ENCODE measurements at places on chromosomes 2 and 18. TPM values are rescaled to one million over a fixed set of nuclear protein-coding genes. Genes with fewer than 3 reads are reported as not detected.

The FBXO36 gene
- 2.2 TPM for total RNA-seq

DNA sequence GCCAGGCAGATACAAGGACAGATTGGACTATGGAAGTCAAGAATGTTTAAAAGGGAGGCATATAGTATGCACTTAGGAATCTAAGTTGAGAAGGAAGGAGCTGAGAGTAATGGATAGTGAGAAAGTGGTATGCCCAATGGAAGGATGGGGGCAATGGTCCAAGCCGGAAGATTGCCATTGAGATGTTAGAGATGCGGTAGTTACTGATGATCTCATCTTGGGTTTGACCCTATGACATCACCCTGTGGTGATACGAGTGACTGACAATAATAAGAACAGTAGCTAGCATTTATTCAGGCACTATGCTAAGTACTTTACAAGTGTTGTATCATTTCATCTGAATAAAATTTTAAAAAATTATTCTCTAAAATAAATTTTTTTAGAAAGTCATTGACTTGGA is 38.5 kb upstream of the ACMSD start:
- no peak overlapping the region for H3K27ac ChIP-seq
- DNase-seq: no peak
- no peaks in the 10 kb centered on the region for H3K27me3 ChIP-seq
- H3K4me1 ChIP-seq: no peaks in the 10 kb centered on the region
- H3K4me3 ChIP-seq: no peak overlapping the region

GRCh38 chr2:209423562-209424198 is at the start of gene MAP2:
Gene MAP2 (plus strand): TSS chr2:209424047. CDS start chr2:209653171, 229,124 bp downstream.
- no peak within 1 kb of the TSS for H3K27ac ChIP-seq
- peaks cover 18% of the 10 kb centered on the region for H3K4me1 ChIP-seq
- DNase-seq: peak; percentile 77
- H3K27me3 ChIP-seq: no peaks in the 10 kb centered on the region
- peak within 1 kb of the TSS; percentile 81 for H3K4me3 ChIP-seq

GRCh38 chr18:34808389-34808788 is 98.3 kb downstream of the DTNA start:
- H3K36me3 ChIP-seq: no peaks in the 10 kb centered on the region
- H3K27ac ChIP-seq: no peak overlapping the region
- H3K4me1 ChIP-seq: no peaks in the 10 kb centered on the region
- H3K4me3 ChIP-seq: no peak overlapping the region

DNA sequence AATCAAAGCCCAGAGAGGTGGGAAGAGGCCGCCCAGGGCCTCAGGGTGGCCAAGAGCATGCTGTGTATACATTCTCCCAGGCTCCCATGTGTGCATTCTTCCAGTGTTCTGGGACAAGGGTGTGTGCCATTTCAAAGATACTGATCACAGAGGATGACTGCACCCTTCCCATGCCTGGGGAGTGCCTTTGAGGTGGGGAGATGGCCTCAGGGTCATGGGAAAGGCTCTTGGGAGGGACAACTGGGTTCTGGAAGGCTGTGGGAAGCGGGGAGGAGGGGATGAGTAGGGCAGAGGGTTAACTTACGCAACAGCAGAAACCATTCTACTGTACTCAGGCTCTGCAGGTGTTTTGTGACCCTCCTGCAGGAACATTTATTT is 40.9 kb downstream of the KLHL29 start:
- H3K36me3 ChIP-seq: peaks cover 4% of the 10 kb centered on the region
- H3K4me3 ChIP-seq: peak overlapping the region; percentile 19
- H3K4me1 ChIP-seq: peaks cover 27% of the 10 kb centered on the region
- peak overlapping the region; percentile 94 for H3K27ac ChIP-seq

DNA sequence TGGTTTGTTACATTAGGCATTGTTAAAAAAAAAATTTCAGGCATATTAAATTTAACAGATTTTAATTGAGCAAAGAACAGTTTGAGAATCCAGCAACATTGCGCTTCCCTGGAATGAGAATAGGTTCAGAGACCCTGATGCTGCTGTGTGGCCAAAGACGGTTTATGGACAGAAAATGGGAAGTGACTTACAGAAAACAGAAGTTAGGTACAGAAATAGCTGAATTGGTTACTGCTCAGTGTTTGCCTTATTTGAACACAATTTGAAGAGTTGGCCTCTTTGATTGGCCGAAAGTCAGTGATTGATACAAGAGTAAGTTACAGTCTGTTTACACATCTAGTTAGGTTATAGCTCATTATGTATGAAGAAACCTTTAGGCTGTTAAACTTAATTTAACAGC is 6.0 kb upstream of the NEDD4L start:
- DNase-seq: no peak
- H3K27me3 ChIP-seq: no peaks in the 10 kb centered on the region
- no peaks in the 10 kb centered on the region for H3K36me3 ChIP-seq
- no peak overlapping the region for H3K4me3 ChIP-seq
- no peak overlapping the region for H3K27ac ChIP-seq

DNA sequence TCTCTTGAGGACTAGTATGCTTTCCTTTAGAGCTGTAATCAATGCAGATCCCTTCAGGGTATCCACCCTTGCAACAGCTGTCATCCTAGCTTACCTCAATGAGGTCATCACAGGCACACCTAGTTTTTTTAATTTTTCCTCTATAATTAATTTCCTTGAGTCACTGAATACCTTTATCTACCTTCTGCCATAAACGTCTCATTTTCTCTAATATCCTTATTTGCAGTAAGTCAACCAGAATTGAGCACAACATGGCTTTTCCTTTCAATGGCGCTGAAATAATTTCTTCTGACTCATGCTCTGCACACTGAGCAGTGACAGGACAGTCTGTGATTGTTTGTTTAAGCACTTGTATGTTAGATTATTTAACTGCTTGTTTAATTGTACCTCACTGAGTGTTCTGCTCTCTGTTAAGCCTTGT is 49.4 kb downstream of the ETAA1 start:
- no peaks in the 10 kb centered on the region for H3K27me3 ChIP-seq
- DNase-seq: peak; percentile 44
- peak overlapping the region; percentile 36 for H3K4me3 ChIP-seq
- H3K27ac ChIP-seq: peak overlapping the region; percentile 93
- no peaks in the 10 kb centered on the region for H3K36me3 ChIP-seq

The SCTR gene
- not detected for total RNA-seq

- H3K27ac ChIP-seq: no peak overlapping the region
- H3K27me3 ChIP-seq: no peaks in the 10 kb centered on the region
- H3K4me3 ChIP-seq: no peak overlapping the region
- H3K4me1 ChIP-seq: peaks cover 1% of the 10 kb centered on the region
Measured at GRCh38 chr18:610214-610928, 13.6 kb downstream of the CLUL1 start.

The SATB2 gene
- 22.2 TPM for total RNA-seq

The GAD1 gene
- 2.5 TPM for total RNA-seq

DNA sequence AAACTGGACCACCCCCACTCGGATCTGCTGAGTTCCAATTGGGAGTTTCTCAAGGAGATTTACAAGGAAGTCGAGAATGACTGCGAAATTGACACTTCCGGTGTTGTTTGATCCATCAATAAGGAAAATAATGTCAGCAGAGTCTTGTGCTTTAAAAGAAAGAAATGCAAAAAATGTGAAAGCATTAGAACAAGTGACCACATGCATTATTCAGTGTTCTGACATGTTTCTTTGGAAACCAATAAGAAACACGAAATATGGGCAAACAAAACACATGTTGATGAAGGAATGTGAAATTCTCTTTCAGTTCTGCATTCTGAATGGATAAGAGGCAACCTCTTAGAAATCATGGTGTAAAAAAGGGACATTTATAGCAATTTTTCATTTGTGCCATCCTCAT is 25.9 kb downstream of the COL6A3 start:
- H3K27me3 ChIP-seq: peaks cover 5% of the 10 kb centered on the region
- no peak overlapping the region for H3K27ac ChIP-seq
- H3K4me1 ChIP-seq: peaks cover 6% of the 10 kb centered on the region
- H3K36me3 ChIP-seq: no peaks in the 10 kb centered on the region

DNA sequence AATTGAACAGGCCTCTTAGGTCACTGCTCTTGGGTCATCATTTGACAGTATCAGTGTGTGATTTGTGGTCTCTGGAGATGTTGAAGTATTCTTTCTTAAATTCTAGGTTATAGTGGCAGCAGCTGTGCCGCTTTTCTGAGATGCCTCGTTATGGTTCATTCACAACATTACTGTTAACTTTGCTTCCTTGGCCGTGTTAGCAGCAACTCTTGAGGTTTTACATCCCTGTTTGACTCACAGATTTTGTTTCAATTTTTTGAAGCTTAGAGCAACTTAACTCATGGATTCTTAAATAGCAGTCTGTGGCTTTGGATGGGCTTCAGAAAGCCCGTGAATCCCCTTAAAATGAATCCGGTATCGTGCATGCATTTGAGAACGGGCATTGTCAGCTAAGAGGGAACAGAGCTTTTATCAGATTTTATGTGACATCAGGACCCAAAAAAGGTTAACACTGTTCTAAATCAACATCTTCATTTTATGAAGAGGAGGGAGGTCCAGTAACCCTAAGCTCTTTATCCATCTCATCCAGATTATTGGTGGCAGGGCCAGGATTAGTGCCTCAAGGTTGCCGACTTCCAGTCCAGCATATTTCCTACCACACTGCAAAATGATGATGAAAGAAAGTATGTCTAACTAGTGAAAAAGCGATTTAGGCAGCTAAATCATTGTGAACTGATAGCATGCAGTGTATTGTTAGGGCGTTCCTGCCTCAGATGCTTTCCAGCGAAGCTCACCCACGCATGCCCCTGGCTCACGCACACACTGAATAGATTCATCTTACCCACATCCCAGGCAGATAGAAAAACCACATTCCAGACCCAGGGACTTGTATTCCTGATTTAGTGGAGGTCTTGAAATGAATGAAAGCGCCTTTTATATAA is 5.1 kb downstream of the TRIB2 start:
- no peak overlapping the region for H3K27ac ChIP-seq
- peaks cover 23% of the 10 kb centered on the region for H3K36me3 ChIP-seq

DNA sequence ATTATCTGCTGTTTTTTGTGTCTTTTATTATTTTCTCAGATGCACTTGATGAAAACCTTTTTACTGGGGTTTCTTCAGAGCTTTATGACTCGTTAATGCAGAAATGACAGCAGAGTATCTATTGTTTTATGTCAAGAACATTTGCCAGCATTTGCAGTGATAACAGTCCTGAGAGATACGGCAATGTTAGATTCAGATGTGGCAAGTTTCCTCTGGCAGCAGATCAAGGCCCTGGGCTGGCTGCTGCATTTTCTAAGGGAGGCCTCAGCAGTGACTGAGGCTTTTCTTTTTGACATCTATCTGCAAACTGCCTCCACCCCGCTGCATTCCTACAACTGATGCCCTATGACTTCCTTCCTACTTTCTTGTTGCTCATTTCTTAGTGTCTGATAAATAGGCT is 40.2 kb downstream of the EFEMP1 start:
- DNase-seq: peak; percentile 38
- H3K4me1 ChIP-seq: peaks cover 55% of the 10 kb centered on the region
- no peaks in the 10 kb centered on the region for H3K27me3 ChIP-seq

DNA sequence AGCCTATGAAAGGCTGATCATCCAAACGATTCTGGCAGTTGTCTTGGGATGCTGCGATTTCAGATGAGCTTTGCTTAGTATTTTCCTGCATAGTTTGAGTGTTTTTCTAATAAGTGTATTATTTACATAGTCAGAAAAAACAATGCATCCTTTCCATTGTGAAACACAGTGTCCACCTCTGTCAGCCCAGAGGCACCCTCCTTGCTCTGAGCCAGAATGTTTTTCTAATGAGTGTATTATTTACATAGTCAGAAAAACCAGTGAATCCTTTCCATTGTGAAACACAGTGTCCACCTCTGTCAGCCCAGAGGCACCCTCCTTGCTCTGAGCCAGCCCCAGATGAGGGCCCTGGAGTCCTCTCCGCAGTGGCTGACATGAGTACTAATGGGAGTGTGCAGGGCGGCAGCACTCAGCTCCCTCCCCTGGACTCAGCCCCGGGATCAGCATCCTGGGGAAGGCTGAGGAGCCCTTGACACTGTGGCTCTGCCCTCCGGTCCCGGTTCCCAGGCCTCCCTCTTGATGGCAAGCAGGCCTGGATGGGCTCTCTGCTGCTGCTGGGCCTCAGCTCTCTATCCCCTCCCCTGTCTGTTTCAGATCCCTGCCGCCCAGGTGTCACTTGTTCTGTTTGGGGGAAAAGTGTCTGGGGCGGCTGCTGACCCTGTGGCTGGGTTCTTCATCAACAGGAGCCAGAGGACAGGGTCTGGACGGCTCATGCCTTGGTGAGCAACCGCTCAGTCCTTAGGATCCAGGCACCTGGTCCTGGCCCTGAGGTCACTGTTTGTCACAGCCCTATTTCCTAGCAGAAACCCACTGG is 5.9 kb downstream of the MFSD2B start:
- no peak overlapping the region for H3K4me3 ChIP-seq
- peak overlapping the region; percentile 81 for H3K27ac ChIP-seq
- H3K27me3 ChIP-seq: no peaks in the 10 kb centered on the region
- H3K36me3 ChIP-seq: no peaks in the 10 kb centered on the region

- no peaks in the 10 kb centered on the region for H3K36me3 ChIP-seq
- H3K4me1 ChIP-seq: peaks cover 8% of the 10 kb centered on the region
- H3K27ac ChIP-seq: no peak overlapping the region
- no peak for DNase-seq
- H3K4me3 ChIP-seq: no peak overlapping the region
- H3K27me3 ChIP-seq: peaks cover 13% of the 10 kb centered on the region
Measured at GRCh38 chr2:236956031-236956618, 129.6 kb upstream of the COPS8 start.

GRCh38 chr2:10482913-10483312 is 34.8 kb upstream of the ODC1 start:
- H3K4me3 ChIP-seq: no peak overlapping the region
- H3K36me3 ChIP-seq: no peaks in the 10 kb centered on the region

All from MCF 10A (cell line).